ENCODE measurements at places on chromosomes 6 and 20. TPM values are rescaled to one million over a fixed set of nuclear protein-coding genes. Genes with fewer than 3 reads are reported as not detected.

Gene HSPA1L
- total RNA-seq: 4.8 TPM

DNA sequence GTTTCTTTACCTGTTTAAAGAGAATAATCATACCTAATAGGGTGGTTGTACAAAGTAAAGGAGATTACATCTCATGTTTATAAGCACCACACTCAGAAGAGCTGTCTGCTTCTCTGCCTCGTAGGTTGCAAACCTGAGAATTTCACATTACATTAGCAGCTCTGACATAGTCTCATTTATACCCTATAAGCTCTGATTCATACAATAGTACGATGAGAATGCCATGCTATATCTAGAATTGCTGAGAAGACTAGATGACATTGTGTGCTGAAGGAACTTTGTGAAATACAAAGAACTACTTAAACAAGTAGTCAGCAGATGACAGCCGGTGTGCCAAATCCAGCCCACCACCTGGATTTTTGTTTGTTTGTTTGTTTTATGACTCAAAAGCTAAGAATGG, 121.2 kb downstream of the ADAT2 start:
- no peak for DNase-seq

GRCh38 chr6:119443993-119444641, 94.6 kb upstream of the MAN1A1 start:
- no peak for DNase-seq

GRCh38 chr20:9215539-9215938, 146.7 kb downstream of the PLCB4 start:
- DNase-seq: no peak

Gene GPR6
- total RNA-seq: 0.59 TPM

Gene CCN2
- total RNA-seq: 86.8 TPM

Gene HMGCLL1
- total RNA-seq: 49.8 TPM

Gene AKAP7
- total RNA-seq: 21.5 TPM

Gene AFG1L
- total RNA-seq: 11.3 TPM

- DNase-seq: no peak
Measured at GRCh38 chr6:109117346-109118035, 22.2 kb downstream of the CEP57L1 start.

GRCh38 chr6:26030716-26031115, 56.5 kb upstream of the HFE start:
- DNase-seq: no peak

GRCh38 chr6:27668442-27669294, 195.8 kb upstream of the ZNF184 start:
- DNase-seq: no peak

- no peak for DNase-seq
Measured at GRCh38 chr20:10682939-10683338, 9.1 kb upstream of the JAG1 start.

Gene CEP250
- total RNA-seq: 24.5 TPM

DNA sequence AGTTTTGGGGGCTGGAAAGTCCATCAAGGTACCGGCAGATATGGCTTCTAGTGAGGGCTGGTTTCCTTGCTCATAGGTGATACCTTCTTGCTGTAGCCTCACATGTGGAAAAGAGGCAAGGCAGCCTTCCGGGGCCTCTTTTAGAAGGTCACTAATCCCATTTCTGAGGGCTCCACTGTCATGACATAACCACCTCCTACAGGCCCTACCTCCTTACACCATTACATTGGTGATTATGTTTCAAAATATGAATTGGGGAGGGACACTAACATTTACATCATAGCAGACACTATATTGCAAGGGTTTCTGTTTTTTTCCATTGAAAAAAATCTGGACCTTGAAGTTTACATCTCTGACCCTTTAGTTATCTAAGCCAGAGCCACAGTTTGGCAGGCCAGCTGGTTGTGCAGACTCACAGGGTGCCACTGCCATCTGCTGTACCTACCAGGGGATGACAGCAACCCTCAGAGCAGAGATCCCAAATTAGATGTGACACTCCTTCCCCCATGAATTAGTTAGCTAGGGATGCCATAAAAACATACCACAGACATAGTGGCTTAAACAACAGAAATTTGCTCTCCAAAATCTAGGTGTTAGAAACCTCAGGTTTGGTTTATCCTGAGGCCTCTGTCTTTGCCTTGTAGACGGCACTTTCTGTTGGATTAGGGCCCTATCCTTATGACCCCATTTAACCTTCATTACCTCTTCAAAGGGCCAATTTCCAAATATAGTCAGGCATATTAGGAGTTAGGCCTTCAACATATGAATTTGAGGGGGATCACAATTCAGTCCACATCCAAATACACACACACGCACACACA, 166.4 kb upstream of the RNF217 start:
- DNase-seq: peak; percentile 35

GRCh38 chr6:140176306-140176705, 801.9 kb upstream of the CITED2 start:
- no peak for DNase-seq

GRCh38 chr6:33746036-33746600, 587 bp downstream of the IP6K3 start:
- DNase-seq: no peak

GRCh38 chr20:16393297-16393696, 180.0 kb downstream of the KIF16B start:
- no peak for DNase-seq

Gene SPEF1
- total RNA-seq: 8.5 TPM

Gene BHLHE23
- not detected for total RNA-seq

Gene SLC17A2
- not detected for total RNA-seq

GRCh38 chr20:58900397-58900796, 47.9 kb downstream of the GNAS start:
- DNase-seq: no peak

GRCh38 chr6:44485601-44486401, 98.3 kb downstream of the CDC5L start:
- no peak for DNase-seq

DNA sequence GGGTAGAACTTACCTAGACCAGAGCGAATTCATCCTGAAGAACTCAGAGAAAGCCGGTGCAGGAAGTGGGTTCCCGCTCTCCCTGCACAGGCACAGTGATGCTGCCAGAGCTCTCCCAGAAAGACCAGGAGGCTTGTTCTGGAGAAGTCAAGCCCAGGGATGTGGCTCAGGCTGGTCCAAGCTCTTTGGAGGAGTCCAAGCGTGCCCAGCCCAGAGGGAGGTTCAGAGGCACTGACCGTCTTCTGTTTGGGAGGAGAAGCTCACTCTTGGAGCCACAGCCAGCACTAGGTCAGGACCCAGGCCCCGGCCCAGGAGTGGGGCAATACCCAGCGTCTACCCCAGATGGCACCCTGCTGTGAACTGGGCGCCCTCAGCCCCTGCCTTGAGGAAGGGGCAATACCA, 1.5 kb upstream of the PMEPA1 start:
- no peak for DNase-seq

DNA sequence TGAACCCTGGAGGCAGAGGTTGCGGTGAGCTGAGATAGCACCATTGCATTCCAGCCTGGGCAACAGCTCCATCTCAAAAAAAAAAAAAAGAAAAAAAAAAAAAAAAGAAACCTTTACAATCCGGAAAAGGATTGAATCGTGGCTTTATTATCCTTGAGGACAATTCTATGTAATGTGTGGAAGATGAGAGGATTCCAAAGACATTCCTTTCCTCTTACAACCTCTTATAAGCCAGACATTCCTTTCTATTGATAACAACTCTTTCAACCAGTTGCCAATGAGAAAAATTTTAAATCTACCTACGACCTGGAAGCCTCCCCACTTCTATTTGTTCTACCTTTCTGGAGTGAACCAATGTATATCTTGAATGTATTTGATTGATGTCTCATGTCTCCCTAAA, 91.2 kb upstream of the EEF1E1 start:
- no peak for DNase-seq

Gene OSBPL2
- total RNA-seq: 39.4 TPM

Gene SCRT2
- 0.66 TPM for total RNA-seq

- DNase-seq: no peak
Measured at GRCh38 chr6:5294392-5295211, 33.3 kb downstream of the FARS2 start.

Gene CCHCR1
- 16.4 TPM for total RNA-seq
